Left kidney (tissue), 8 donors: ENCODE measurements at places on chromosomes 2 and 18.

DNA sequence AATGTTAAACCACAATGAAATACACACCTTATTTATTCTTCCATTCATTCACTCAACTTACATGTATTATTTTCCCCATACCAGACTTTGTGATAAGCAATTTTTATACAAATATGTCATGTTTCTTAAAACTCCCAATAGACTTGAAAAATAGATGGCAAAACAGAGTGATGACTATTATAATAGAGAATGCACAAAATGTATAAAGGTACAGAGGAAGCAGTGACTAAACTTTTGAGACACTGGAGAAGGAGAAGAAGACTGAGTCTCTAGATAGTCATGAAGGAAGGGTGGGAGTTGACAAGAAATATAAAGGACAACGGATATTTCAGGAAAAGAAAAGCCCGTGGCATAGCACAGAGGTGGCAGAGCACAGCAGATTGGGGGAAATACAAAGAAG, 198.1 kb upstream of the SLC39A10 start:
- DNase-seq, result no peak

DNA sequence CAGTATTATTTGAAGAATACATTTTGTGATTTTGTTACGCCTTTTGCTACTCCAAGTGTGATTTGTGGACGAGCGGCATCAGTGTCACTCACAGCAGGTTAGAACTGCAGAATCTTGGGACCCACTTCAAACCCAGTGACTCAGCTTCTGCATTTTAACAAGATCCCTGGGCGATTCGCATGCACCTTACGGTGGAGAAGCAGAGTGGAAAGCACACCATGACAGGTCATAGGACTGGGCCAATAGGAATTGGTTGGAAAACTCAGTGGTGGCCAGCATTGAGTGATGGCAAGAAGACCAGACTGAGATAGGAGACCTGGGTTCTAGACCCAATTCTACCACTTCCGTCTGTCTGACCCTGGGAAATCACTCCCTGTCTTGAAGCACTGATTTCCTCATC, 26.3 kb downstream of the CTLA4 start:
- DNase-seq, result no peak

- no peak for DNase-seq
Observed at GRCh38 chr2:142965443-142965842, 88.0 kb downstream of the KYNU start.

DNA sequence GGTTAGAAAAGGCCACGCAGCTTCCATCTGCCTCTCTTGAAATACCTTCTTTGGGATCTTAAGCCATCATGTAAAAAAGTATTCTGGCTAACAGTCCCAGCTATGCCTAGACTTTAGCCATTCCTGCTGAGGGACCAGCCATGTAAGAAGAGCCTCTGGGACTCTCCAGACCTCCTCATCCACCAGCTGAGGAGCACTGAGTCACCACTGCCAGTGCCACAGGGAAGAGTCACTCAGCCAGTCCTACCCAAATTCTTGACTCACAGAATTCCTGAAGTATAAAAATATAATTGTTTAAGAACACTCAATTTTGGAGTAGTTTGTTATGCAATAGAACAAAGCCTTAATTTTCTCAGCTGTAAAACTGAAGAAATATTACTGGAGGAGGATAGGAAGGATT, 436.7 kb downstream of the ZEB2 start:
- no peak for DNase-seq

- no peak for DNase-seq
Observed at GRCh38 chr2:170971071-170971470, 42.0 kb downstream of the GORASP2 start.

DNA sequence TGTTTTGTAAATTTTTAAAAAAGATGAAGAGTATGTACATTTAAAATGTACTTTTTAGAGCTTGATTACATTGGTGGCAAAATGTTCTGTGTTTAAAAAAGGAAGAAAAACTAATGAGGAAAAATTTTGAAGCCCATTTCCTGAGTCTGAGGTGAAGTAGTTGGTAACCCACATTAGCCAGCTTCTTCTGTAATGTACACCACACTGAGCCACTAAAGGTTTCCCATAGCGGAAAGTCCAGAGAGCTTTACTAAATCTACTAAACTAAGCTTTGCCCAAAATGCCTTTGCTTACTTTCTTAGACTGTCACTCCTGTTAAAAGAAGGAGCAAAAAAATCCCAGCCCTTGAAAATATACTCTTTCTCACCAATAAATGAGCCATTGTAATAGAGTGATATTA, 804.8 kb upstream of the ZEB2 start:
- DNase-seq, result no peak

DNA sequence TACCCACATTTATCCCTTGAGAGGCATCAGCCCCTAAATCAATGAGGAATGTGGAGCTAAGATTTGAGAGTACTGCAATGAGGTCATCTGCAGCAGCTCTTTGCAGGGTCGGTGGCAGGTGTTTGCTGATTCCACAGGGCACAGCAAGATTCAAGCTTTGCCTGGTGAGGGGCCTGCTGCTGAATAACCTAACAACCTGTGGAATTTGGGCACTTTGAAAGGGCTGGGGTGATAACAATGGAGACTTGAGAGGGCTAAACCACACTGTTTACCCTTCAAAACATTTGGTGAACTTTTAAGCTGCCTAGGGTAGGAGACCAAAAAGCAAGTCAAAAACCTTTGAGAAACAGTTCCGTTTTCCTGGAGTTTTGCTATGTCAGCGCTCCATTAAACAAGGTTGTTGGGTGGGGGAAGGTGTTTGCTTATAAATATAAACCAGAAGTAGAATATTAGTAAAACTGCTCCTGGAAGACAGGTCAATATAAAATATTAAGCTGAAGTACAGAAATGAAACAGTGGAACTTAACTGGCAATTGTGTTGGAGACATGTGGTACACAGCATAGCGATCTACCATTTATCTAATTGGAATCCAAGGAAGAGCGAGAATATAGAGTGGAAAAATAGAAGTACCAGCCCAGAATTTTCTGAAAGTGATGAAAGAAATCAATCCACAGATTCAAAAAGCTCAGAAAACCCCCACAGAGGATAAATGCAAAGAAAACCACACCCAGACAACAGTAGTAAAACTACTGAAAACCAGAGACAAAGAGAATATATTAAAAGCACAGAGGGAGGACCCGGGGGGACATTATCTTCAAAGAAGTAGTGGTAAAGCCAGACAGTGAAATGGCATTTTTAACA, 15.7 kb downstream of the COPS8 start:
- no peak for DNase-seq

DNA sequence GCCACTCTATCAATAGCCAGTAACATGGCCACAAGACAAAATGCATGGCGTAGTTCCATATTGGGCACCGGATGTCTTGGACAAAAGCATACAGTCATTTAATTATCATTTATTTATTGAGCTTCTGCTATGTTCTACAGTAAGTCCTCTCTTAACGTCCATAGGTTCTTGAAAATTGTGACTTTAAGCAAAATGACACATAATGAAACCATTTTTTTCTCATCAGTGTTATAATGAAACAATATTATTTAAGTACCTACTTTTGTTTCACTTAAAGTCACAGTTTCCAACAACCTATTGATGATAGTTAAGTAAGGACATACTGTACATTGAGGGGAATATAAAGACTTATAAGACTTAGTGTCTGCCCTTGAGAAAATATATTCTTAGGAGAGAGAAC, 84.9 kb downstream of the XRCC5 start:
- DNase-seq, result no peak

GRCh38 chr2:11984316-11985158, 238.1 kb downstream of the LPIN1 start:
- DNase-seq, result no peak

DNA sequence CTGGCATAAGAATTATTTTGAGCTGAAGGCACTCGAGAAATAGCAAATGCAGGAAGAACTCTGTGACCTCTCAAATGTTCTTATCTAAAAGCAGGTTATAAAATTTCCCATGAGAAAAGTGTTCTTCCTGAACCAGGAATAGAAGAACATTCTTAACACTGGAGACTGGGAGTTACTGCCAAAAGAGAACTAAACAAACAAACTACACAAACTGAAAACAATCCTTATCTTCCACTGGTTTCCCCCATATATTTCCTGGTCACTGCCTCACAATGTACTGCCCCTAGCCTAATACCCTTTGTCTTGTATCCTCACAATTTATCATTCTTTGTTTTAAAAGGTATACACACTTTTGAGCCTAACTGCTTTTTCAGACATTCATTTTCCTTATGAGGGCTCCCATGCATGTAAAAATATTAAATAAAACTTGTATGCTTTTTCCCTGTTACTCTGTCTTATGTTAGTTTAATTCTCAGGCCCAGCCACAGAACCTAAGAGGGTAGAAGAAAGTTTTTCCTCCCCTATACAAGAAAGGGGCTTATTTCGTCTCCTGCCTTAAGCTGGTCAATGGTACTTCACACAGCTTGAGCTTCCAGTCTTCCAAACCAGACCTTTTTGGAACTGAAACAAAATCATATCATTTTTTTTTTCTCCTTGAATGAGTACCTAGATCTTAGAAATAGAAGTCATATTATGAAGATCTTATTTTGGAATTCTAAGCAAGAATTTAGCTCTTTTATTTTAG, 110.6 kb downstream of the MSTN start:
- DNase-seq, result no peak

GRCh38 chr2:5725794-5726463, 33.7 kb downstream of the SOX11 start:
- DNase-seq, result peak; percentile 79

DNA sequence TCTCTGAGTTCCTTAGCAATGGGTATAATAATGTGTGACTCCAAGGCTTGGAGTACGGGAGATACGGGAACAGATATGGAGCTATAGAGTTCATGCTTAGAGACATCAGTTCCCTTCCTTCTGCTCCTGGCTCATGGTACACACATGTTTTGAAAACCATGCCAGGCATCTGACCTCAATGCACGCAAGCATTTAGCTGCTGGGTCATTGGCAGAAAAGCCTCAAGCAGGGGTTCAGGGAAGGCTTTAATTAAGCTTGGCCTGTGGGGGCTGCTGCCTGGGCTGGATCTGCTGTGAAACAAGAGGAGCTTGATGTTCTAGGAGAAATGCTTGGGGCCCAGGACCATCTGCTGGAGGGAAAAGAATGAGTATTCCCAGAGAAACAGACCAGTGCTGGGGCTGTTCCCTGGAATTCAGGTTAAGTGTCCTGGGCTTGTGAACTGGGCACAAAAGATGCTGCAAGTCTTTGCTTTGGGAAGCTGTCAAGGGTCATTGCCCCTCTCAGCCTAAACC, 3.2 kb downstream of the ALLC start:
- DNase-seq, result no peak

DNA sequence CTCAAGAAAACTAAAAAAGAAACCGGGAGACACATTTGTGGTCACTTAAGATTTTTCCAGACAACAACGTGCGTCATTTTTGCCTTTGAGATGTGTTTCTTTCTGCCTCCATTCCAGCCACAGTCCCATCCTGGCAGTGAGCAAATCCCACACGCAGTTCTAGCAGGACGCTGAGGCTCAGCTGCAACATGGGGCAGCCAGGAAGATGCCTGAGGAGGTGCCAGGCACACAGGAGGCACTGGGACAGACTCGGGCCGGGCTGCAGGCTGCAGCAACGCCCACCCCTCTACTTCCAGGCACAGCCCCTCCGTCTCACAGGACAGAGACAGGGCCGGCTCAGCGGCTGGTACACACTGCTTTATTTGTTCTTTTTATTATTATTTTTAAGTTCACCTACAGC, 13.1 kb downstream of the KLF11 start:
- no peak for DNase-seq

- no peak for DNase-seq
Observed at GRCh38 chr18:78562531-78562961, 417.1 kb upstream of the SALL3 start.

- DNase-seq, result no peak
Observed at GRCh38 chr2:96683307-96683706, 40.7 kb downstream of the FER1L5 start.

DNA sequence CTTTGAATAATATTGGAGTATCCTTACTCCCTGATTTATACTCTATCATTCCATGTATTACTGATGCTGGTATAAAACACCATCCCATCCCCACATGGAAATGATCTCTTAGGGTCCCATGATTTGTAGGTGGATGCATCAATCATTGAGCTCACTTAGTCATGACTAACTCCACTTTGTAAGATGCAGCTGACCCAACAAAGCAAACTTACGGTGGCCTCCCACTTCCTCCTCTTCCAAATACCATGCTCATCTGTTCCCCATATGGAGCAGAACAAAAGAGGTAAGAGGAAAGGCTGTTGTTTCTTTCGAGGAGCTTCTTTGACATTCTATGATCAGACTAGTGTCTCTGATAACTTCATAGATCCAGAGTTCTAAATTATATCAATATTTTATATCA, 640.2 kb upstream of the SLC39A10 start:
- DNase-seq, result no peak

- DNase-seq, result no peak
Observed at GRCh38 chr2:46780411-46780800, 135.2 kb downstream of the MCFD2 start.

DNA sequence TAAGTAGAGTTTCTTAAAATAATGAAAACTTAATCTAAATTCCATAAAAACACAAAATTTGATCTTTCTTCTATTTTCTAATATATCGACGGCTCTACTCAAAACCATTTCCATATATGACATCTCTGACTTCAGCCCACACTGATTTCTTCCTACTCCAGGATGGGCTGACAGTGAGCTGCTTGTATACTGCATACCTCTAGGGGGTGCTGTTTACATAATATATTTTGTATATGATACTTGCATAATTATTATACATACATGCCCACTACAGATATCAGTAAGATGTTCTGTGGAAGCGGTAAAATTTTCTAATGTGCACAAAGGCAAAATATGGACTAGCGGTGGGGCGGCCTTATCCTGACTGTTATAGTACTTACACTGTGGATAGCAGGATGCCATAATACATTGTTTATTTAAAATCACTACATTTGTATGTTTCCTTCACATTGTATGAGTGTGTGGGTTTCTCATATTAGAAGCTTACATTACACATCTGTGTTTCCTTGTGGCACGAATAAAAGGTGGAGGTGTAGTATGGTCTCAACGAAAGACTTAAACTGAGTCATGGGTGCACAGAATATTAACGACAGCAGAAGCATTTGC, 66.1 kb upstream of the NXPH2 start:
- peak; percentile 5 for DNase-seq

- no peak for DNase-seq
Observed at GRCh38 chr2:8927510-8928455, 75.7 kb downstream of the MBOAT2 start.
